Epithelial cell of proximal tubule (primary cell): ENCODE measurements at places on chromosomes 5 and 9.

GRCh38 chr9:101455656-101456240 is 20.2 kb upstream of the ALDOB start:
- no peak for DNase-seq

- DNase-seq: no peak
These were observed 21.9 kb downstream of the PRRX2 start for GRCh38 chr9:129687391-129687790.

GRCh38 chr5:156273325-156273724 is 53.6 kb upstream of the SGCD start:
- DNase-seq: no peak

- peak; percentile 70 for DNase-seq
These were observed 614.7 kb downstream of the CSNK1G3 start for GRCh38 chr5:124126504-124127217.

DNA sequence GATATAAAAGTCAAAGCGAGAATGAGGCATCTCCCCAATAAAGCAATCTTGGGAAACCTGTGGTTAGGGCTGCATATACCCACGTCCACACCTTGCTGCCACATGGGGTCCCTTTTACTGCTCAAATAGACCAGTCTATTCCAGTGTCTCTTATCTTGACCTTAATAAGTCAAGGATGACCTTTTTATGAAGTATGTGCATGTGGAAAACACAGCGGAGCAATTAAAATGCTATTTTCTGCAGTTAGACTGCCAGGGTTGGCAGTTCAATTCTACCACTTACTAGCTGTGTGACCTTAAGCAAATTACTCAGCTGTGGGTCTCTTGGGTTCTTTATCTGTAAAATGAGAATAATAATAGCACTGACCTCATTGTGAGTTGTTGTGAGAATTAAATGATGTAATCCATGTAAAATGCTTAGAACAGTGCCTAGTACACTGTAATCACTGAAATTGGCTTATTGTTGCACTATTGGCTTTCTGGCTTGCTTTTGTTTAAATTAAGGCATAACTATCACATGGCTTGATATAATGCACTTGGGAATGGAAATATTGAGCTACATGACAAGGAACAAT is 67.8 kb upstream of the HSPB3 start:
- no peak for DNase-seq

- no peak for DNase-seq
These were observed 34.5 kb upstream of the ORM1 start for GRCh38 chr9:114288193-114289091.
